ENCODE measurements at places on chromosomes 1 and 21. TPM values are rescaled to one million over a fixed set of nuclear protein-coding genes. Genes with fewer than 3 reads are reported as not detected.
A peak's percentile ranks its signal among the peaks of the same experiment; 100 is the strongest.

DNA sequence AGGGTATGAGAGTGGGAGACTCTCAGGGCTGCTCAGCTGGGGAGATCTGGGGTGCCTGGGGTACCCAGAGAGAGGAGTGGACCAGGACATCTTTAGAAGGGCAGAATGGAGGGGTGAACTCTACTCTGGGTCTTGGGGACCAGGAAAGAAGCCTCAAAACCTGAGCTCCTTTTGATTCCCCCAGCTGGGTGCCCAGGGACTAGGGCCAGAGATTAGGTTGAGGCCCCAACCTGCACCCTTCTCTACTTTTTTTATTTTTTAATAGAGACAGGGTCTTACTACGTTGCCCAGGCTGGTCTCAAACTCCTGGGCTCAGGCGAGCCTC is 1.9 kb downstream of the PDZK1IP1 start:
- H3K4me1 ChIP-seq = peaks cover 42% of the 10 kb centered on the region
- no peak for DNase-seq
- no peaks in the 10 kb centered on the region for H3K36me3 ChIP-seq
- no peak overlapping the region for H3K4me3 ChIP-seq
- H3K27me3 ChIP-seq = no peaks in the 10 kb centered on the region

DNA sequence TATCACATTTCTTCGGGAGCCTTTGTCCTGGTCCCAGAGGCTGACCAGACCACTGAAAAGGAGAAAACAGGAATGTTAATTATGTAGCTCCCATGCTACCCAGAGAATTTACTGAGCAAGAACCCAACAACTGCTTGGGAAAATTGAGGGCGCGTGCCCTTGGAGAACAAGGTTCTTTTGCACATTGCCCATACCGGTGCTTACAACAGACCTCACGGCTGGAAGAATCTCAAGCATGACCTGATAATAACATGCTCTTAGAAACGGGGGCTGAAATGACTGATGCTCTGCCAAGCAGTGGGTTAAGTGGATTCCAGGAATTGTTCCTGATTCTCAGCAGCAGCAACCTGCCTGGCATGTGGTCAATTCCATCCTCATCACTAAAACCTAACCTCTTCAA is 49.3 kb upstream of the AJAP1 start:
- DNase-seq = no peak
- H3K4me1 ChIP-seq = no peaks in the 10 kb centered on the region
- no peak overlapping the region for H3K4me3 ChIP-seq
- H3K36me3 ChIP-seq = no peaks in the 10 kb centered on the region
- H3K27me3 ChIP-seq = no peaks in the 10 kb centered on the region
- no peak overlapping the region for H3K27ac ChIP-seq

GRCh38 chr1:116842654-116843053 is 67.1 kb upstream of the PTGFRN start:
- no peaks in the 10 kb centered on the region for H3K36me3 ChIP-seq
- no peaks in the 10 kb centered on the region for H3K27me3 ChIP-seq
- H3K27ac ChIP-seq = no peak overlapping the region
- DNase-seq = peak; percentile 21
- H3K4me1 ChIP-seq = peaks cover 6% of the 10 kb centered on the region

DNA sequence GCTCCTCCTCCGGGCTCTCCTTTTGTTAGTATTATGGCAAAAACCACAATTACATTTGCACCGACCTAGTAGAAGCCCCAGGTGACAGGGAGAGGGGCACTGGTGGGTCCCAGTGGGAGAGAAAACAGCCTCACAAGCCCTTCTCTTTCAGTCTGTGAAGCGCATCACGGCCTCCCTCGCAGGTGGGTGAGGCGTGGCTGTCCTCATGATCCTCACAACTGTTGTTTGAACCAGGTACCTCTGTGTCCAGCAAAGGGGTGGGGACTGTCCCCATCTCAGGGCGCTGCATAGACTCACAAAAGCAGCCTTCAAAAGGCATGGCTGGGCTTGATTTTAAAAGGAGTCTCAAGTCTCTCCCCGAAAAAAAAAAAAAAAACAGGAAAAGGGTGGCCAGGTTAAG is 7.9 kb upstream of the C2CD2 start:
- no peak overlapping the region for H3K4me3 ChIP-seq
- peaks cover 6% of the 10 kb centered on the region for H3K4me1 ChIP-seq
- H3K36me3 ChIP-seq = no peaks in the 10 kb centered on the region
- no peaks in the 10 kb centered on the region for H3K27me3 ChIP-seq
- H3K27ac ChIP-seq = no peak overlapping the region

- DNase-seq = no peak
- H3K4me3 ChIP-seq = no peak overlapping the region
- H3K36me3 ChIP-seq = no peaks in the 10 kb centered on the region
Observed at GRCh38 chr1:30830537-30830936, 73.0 kb upstream of the LAPTM5 start.

DNA sequence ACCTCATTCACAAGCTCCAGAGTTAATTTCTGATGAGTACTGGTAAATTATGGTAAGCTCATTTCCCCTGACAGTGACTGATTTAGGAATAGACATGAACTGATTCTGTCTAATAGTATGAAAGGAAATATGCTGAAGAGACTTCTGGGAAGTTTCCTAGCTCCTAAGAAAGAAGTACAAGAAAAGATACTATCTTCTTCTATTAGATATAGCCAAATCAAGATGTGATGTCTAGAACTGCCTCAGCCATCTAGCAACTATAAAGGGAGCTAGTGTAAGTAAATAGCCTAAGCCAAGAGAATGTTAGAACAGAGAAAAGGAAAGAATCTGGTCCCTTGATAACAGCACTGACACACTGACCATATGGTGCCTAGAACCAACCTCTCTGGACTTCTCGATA is 10.7 kb upstream of the PHTF1 start:
- H3K4me1 ChIP-seq = peaks cover 6% of the 10 kb centered on the region
- no peaks in the 10 kb centered on the region for H3K27me3 ChIP-seq
- no peak overlapping the region for H3K4me3 ChIP-seq
- H3K27ac ChIP-seq = no peak overlapping the region
- no peaks in the 10 kb centered on the region for H3K36me3 ChIP-seq

GRCh38 chr21:16061194-16061593 is 331.4 kb downstream of the USP25 start:
- no peaks in the 10 kb centered on the region for H3K36me3 ChIP-seq
- H3K4me1 ChIP-seq = no peaks in the 10 kb centered on the region
- no peaks in the 10 kb centered on the region for H3K27me3 ChIP-seq
- DNase-seq = no peak
- H3K27ac ChIP-seq = no peak overlapping the region
- H3K4me3 ChIP-seq = no peak overlapping the region

DNA sequence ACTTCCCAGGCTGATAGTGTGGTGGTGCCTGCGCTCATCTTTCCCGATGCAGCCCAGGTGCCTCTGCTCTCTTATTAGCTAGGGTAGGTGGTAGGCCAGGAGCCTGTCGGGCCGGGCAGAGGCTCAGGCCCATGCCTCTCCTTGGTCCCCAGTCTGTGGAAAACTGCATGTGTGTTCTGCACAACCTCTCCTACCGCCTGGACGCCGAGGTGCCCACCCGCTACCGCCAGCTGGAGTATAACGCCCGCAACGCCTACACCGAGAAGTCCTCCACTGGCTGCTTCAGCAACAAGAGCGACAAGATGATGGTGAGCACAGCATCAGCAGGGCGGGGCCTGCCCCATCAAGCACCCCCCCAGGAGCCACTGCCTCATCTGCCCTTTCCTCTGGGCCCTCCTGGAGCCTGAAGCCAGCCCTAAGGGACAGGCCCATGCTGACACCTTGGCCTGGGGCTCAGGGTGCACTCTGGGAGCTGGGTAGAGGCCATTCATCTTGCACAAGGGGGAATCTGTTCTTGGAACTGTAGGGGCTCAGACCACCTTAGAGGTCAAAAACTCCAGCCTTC is 38.6 kb downstream of the PKP1 start:
- H3K36me3 ChIP-seq = no peaks in the 10 kb centered on the region
- no peak overlapping the region for H3K4me3 ChIP-seq
- no peaks in the 10 kb centered on the region for H3K27me3 ChIP-seq
- H3K27ac ChIP-seq = no peak overlapping the region
- DNase-seq = no peak

DNA sequence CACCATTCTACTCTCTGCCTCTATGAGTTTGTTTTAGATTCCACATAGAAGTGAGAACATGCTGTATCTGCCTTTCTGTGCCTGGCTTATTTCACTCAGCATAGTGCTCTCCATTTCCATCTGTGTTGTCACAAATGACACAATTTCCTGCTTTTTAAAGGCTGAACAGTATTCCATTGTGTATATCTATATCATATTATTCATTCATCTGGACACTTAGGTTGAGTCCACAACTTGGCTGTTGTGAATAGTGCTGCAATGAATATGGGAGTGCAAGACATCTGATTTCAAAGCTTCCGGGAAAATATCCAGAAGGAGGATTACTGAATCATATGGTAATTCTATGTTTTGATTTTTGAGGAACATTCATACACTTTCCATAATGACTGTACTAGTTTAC is 20.1 kb upstream of the DONSON start:
- H3K4me1 ChIP-seq = no peaks in the 10 kb centered on the region
- H3K27me3 ChIP-seq = no peaks in the 10 kb centered on the region
- DNase-seq = no peak
- no peak overlapping the region for H3K4me3 ChIP-seq
- peaks cover 2% of the 10 kb centered on the region for H3K36me3 ChIP-seq

GRCh38 chr1:152148981-152149380 is 10.0 kb downstream of the RPTN start:
- no peaks in the 10 kb centered on the region for H3K36me3 ChIP-seq
- DNase-seq = no peak
- H3K27ac ChIP-seq = no peak overlapping the region
- H3K27me3 ChIP-seq = no peaks in the 10 kb centered on the region
- H3K4me3 ChIP-seq = no peak overlapping the region

GRCh38 chr21:45486443-45487160 is 55.6 kb downstream of the SLC19A1 start:
- H3K4me1 ChIP-seq = no peaks in the 10 kb centered on the region
- DNase-seq = no peak
- H3K4me3 ChIP-seq = no peak overlapping the region
- H3K36me3 ChIP-seq = no peaks in the 10 kb centered on the region
- H3K27ac ChIP-seq = no peak overlapping the region

GRCh38 chr1:81432059-81432458 is 368.7 kb upstream of the ADGRL2 start:
- H3K36me3 ChIP-seq = no peaks in the 10 kb centered on the region
- no peaks in the 10 kb centered on the region for H3K27me3 ChIP-seq
- H3K27ac ChIP-seq = peak overlapping the region; percentile 11
- no peak overlapping the region for H3K4me3 ChIP-seq

GRCh38 chr1:88052167-88052566 is 631.9 kb upstream of the PKN2 start:
- H3K27me3 ChIP-seq = no peaks in the 10 kb centered on the region
- H3K4me3 ChIP-seq = no peak overlapping the region
- H3K4me1 ChIP-seq = no peaks in the 10 kb centered on the region
- H3K36me3 ChIP-seq = no peaks in the 10 kb centered on the region

DNA sequence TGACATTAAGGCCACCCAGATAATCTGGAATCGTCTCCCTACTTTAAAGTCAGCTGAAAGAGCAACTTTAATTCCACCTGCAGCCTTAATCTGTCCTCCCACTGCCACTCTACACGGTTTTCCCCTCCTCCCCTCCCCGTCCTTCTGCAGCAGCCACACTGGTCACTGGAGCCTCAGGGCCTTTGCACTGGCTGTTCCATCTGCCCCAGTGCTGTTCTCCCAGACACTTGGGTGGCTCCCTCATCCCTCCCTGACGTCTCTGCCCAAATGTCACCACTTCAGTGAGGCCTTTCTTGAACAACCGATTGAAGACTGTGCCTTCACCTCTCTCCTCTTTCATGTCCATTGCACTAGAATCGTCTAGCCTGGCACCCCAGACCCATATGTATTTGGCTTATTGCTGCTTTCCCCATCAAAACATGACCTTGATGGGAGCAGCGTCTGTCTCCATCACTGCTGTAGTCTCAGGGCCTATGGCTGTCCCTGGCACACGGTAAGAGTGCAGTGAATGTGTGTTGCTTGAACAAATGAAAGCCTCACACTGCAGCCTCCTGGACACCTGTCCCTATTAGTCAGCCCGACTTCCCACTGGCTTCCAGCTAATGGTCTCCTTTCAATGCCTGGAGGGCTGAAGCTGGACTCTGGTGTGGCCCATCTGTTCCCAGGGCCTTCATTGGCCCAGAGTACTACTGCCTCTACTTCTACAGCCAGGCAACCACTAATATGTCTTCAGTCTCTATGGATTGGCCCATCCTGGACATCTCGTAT is 10.6 kb upstream of the PRDM16 start:
- H3K4me1 ChIP-seq = no peaks in the 10 kb centered on the region
- no peak overlapping the region for H3K4me3 ChIP-seq
- no peak overlapping the region for H3K27ac ChIP-seq
- H3K36me3 ChIP-seq = no peaks in the 10 kb centered on the region
- DNase-seq = no peak
- no peaks in the 10 kb centered on the region for H3K27me3 ChIP-seq

DNA sequence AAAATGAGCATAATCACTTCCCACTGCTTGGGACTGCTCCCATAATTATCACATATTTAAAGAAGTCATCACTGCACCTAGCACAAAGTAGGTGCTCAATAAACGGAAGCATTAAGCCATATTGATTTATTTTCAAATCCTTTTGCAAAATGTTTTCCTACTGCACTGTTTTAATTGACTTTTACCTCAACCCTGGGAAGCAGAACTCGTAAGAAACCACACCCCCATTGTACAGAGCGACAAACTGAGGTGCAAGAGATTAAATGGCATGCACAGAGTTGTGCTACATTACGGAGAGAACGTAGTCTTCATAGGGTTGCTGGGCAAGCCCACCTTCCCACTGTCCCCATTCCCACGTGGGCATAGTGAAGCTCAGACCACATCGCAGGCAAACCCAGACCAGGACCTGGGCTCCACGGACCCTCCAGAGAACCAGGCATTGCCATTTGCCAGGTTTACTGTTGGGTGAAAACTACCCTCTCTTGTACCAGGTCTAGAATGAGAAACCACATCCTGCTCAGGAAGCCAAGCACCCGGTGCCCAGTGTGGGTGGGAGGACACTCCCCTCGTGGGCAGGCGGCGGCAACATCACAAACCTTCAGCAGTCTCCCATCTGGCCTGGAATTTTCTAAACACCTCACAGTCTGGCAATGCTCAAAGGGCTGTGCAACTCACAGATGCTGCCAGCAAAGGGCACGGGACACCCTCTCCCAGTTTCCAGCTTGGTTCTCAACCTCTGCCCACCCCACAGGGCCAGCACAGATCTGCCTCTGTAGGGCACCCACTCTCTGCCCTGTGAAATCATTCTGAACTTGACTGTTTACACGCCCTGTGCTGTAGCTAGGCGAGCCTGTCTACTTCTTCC is 8.2 kb downstream of the IFFO2 start:
- H3K27ac ChIP-seq = peak overlapping the region; percentile 52
- DNase-seq = no peak
- no peaks in the 10 kb centered on the region for H3K27me3 ChIP-seq

- H3K4me1 ChIP-seq = peaks cover 6% of the 10 kb centered on the region
- no peaks in the 10 kb centered on the region for H3K27me3 ChIP-seq
- H3K4me3 ChIP-seq = no peak overlapping the region
Observed at GRCh38 chr1:28966617-28967016, 52.2 kb downstream of the EPB41 start.

- H3K4me3 ChIP-seq = no peak overlapping the region
- no peaks in the 10 kb centered on the region for H3K27me3 ChIP-seq
- no peaks in the 10 kb centered on the region for H3K4me1 ChIP-seq
- H3K36me3 ChIP-seq = no peaks in the 10 kb centered on the region
- no peak overlapping the region for H3K27ac ChIP-seq
Observed at GRCh38 chr1:228224198-228225164, 16.6 kb downstream of the OBSCN start.

DESI2 gene
- 14.5 TPM for total RNA-seq

FCRL4 gene
- total RNA-seq = not detected

EDN2 gene
- 3.6 TPM for total RNA-seq

LMOD1 gene
- 14.8 TPM for total RNA-seq

LCE3B gene
- total RNA-seq = not detected

CHIA gene
- not detected for total RNA-seq

PDIK1L gene
- total RNA-seq = 5.6 TPM

AVPR1B gene
- not detected for total RNA-seq

PPCS gene
- 27.4 TPM for total RNA-seq
